ENCODE measurements at places on chromosomes 6 and 20.

GRCh38 chr6:112029045-112029822 lies 24.7 kb upstream of the CCN6 start:
- peak; percentile 91 for DNase-seq

DNA sequence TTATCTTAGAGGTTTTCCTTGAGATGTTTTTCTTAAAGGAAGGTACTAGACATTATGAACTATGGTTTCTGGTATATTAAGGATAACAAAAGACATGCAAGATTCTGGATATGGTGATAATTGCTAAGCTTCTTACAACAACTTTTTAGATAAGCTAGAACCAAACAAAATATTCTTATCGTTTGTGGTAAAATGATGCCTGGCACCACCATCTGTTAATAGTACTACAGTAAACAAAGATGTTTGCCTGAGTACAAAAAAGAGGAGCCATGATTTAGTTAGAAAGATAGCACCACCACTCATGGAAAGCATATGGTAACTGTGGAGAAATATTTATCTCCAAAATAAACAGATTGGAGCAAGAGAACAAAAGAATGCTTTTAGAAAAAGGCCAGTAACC lies 747.3 kb downstream of the COL12A1 start:
- DNase-seq: no peak

DNA sequence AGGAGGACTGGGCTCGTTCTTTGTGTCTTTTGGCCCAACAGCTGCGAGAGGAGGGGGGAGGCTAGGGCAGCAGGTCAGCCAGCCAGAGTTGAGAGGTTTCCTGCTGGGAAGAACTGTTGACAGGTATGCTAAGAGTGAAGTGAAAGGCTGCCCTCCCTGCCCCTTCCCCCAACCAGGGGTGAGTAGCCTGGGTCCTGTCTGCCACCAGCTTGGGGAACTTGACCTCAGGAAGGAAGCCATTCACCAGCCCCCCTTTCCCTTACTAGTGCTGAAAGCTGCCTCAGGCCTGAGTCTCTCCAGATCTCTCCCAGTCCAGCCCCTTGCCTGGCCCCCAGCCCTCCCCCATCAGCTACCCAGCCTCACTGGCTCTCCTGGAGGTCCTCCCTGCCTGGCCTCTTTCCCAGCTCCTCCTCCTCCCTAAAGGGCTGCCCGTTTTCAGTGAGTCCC lies 20.7 kb upstream of the ZNF76 start:
- DNase-seq: no peak

GRCh38 chr6:105587349-105588122 lies 184.7 kb upstream of the PREP start:
- no peak for DNase-seq

DNA sequence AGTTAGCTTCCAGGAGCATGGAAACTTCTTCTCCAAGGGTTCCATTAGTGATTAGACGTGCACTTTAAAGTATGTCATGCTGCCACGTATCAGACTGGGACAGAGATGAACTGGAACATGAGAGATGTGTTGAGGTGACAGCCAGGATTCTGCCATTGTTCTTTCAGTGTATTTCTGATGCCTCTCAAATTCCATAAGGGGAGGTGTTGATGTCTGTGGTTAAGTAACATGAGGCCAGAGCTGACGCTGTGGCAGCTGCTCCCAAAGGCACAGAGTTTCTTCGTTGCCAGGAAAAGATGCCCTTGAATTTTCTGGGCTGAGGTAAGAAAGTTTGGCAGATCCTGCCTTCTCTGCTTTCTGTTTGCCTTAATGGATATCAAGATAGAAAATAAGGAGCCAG lies 63.5 kb downstream of the TRMT6 start:
- DNase-seq: no peak

Measured in HAP-1 (cell line).